Mucosa of descending colon (tissue), 3 donors: ENCODE measurements at places on chromosomes 13 and 19. TPM values are rescaled to one million over a fixed set of nuclear protein-coding genes. Genes with fewer than 3 reads are reported as not detected.
A peak's percentile ranks its signal among the peaks of the same experiment; 100 is the strongest.

GRCh38 chr13:112643759-112644459 is 45.9 kb upstream of the ATP11A start:
- no peak for DNase-seq

GRCh38 chr13:36885901-36886300 is 34.1 kb downstream of the SMAD9 start:
- no peak for DNase-seq

- DNase-seq: no peak
These were observed 7.9 kb downstream of the UPF1 start for GRCh38 chr19:18839465-18840287.

DNA sequence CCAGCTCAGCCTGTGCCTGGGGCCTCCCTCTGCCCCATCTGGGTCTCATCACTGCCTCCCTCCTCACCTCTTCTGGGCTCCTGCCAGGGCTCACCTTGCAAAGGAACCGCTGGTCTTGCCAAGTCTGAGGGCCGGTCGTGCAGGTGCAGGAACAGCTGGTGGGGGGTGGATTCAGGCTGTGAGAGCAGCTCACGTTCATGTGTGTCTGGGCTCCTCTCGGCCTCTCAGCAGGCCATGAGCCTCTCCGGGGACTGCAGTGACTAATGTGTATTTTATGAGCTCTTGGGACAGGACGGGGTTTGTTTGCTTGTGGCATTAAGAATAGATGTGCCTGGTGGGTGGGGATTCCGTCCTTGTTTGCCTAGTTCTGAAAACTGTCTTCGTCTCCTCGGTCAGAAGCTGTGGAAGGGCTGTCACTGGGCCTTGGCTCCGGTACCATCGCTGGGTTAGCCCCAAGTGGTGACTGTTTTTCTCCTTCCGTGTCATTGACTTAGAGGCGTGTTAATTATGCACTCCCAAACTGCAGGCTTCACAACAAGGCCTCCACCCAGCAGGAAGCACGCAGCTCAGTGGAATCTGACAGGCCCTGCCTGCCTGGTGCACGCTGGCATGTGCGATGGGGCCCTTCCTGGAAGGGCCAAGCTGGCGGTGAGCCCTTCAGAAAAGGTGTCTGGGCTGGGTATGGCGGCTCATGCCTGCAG is 77.6 kb downstream of the KDM4B start:
- peak; percentile 83 for DNase-seq

- DNase-seq: no peak
These were observed 19.1 kb downstream of the DNAJC15 start for GRCh38 chr13:43042410-43042921.

Gene SHC2
- 5.3 TPM for total RNA-seq

GRCh38 chr19:1873524-1874473 is 10.4 kb upstream of the KLF16 start:
- DNase-seq: peak; percentile 53
